ENCODE measurements at places on chromosomes 16 and 17.
A peak's percentile ranks its signal among the peaks of the same experiment; 100 is the strongest.

DNA sequence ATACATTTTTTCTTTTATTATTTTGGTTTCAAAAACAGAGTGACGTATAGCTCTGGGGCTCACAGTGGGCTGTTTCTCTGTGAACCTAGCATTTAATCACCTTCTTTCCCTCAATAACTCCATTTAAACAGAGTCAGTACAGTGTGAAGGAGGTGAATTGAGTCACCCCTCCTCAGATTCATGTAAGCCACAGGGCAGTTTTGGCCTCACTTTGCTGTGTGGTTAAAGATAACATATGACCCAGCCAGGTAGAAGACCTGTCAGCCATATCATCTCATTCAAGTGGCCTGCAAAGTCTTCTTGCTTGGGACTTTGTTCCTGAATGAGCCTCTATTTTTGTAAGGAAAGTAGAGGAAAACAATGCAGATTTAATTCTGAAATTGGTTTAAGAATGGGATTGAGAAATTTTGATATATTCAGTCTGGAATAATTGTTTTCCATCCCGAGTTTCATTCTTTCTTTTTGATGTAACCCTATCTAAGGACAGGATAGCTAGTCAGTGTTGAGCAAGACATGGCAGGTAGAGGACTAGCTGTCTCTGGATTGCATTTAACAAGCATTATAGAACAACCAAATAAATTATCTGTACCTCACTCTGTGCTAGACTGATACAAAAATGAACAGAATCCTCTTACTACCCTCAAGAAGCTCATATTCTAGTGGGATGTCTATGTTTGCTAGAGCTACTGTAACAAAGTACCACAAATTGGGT, 13.1 kb downstream of the MAP2K6 start:
- no peak overlapping the region for H3K4me3 ChIP-seq
- peaks cover 44% of the 10 kb centered on the region for H3K4me1 ChIP-seq
- no peaks in the 10 kb centered on the region for H3K27me3 ChIP-seq
- DNase-seq = no peak
- peaks cover 12% of the 10 kb centered on the region for H3K36me3 ChIP-seq

DNA sequence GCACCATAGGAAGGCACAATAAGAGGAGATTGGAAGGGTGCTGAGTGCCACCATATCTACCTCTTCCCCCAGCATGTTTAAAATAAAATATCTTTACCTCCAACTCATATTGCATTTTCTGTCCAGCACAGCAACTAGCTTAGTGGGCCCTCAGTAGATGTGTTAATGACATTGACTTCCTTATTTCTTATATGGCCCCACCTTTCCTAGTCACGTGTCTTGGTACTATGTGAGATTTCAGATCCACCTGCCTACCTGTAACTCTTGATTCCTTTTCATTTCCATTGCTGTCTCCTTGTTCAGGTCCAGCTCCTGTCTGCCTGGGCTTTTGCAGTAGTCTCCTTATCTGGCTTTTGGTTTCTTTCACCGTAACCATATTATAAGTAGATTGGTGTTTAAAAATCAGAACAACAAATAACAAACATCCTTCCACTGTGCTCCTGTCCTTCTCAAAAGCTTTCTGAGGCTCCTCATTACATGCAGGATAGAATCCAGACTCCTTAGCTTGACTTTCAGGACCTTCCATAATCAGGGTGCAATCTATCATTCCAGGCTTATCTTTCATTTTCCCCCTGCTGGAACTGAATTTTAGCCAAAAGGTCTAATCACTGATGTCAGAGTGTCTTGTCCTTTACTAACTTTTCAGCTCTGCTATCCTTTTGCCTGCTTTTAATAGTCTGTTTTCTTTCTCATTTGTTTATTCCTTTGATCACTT, 71.3 kb downstream of the FTO start:
- peaks cover 5% of the 10 kb centered on the region for H3K4me1 ChIP-seq
- DNase-seq = no peak
- no peaks in the 10 kb centered on the region for H3K27me3 ChIP-seq
- H3K36me3 ChIP-seq = no peaks in the 10 kb centered on the region
- no peak overlapping the region for H3K27ac ChIP-seq
- H3K4me3 ChIP-seq = no peak overlapping the region

DNA sequence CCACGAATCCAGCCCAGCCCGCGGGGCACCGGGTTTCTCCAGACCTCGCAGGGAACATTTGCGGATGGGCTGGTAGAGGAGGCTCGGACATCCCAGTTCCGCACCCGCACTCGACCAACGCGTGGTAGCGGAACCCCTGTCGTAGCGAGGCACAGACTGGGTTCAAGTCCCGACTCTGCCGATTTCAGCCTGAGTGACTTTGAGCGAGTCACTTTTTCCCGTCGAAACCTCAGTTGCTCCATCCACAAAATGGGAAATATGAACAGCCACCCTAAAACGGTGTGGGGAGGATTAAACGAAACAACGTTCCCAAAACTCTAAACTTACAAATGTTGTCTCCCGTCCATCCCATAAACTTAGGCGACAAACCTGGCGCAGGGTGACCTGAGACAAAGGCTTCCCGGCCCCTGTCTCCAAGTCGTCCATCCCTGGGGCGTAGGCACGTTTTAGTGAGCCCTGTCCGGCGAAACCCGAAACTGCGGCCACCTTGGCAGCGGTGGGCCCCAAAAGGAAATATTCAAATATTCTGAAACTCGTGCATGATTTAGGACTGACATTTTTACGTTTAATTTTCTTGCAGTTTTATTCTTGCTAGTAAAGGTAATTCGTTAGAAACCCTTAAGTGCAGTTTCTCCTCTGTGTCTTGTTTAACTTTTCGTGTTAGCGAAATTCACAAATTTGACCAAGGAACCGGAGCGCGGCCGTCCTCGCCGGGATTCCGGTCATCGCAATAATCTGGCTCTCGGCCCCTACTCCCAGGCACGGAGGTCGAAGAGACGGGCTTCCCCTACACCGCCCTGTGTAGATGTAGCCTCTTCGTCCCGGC, 1.9 kb upstream of the MLLT6 start:
- H3K4me3 ChIP-seq = peak overlapping the region; percentile 93
- H3K27me3 ChIP-seq = peaks cover 5% of the 10 kb centered on the region
- peaks cover 46% of the 10 kb centered on the region for H3K4me1 ChIP-seq
- H3K36me3 ChIP-seq = peaks cover 21% of the 10 kb centered on the region
- DNase-seq = peak; percentile 50

DNA sequence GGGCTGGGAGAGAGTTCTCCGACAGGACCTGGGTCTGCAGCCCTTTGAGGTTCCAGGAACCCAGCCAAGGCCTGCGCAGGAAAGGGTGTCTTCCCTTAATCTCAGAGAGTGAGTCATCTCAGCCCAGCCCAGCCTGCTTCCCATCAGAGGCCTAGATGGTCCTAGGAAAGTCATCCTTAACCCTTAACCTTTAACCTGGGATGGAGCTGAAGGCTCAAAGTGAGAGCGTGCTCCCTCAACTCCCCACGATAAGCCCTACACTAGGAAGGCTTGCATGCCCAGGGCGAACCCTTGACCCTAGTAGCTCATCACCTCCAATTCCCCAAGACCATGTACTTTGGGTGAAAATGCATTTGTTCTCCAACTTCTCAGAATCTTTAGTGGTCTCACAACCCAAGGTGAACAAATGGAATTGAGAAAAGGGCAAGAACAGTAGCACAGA, 4.8 kb upstream of the ATXN7L3 start:
- no peak overlapping the region for H3K4me3 ChIP-seq
- no peak for DNase-seq
- H3K27ac ChIP-seq = no peak overlapping the region
- H3K4me1 ChIP-seq = peaks cover 46% of the 10 kb centered on the region
- no peaks in the 10 kb centered on the region for H3K27me3 ChIP-seq

GRCh38 chr17:56009795-56010651, 143.3 kb upstream of the ANKFN1 start:
- no peaks in the 10 kb centered on the region for H3K36me3 ChIP-seq
- DNase-seq = no peak
- no peak overlapping the region for H3K4me3 ChIP-seq
- no peak overlapping the region for H3K27ac ChIP-seq

GRCh38 chr17:27634776-27635175, 3.8 kb downstream of the LGALS9 start:
- no peaks in the 10 kb centered on the region for H3K27me3 ChIP-seq
- peaks cover 53% of the 10 kb centered on the region for H3K4me1 ChIP-seq
- no peak overlapping the region for H3K4me3 ChIP-seq
- peaks cover 32% of the 10 kb centered on the region for H3K36me3 ChIP-seq
- no peak for DNase-seq

DNA sequence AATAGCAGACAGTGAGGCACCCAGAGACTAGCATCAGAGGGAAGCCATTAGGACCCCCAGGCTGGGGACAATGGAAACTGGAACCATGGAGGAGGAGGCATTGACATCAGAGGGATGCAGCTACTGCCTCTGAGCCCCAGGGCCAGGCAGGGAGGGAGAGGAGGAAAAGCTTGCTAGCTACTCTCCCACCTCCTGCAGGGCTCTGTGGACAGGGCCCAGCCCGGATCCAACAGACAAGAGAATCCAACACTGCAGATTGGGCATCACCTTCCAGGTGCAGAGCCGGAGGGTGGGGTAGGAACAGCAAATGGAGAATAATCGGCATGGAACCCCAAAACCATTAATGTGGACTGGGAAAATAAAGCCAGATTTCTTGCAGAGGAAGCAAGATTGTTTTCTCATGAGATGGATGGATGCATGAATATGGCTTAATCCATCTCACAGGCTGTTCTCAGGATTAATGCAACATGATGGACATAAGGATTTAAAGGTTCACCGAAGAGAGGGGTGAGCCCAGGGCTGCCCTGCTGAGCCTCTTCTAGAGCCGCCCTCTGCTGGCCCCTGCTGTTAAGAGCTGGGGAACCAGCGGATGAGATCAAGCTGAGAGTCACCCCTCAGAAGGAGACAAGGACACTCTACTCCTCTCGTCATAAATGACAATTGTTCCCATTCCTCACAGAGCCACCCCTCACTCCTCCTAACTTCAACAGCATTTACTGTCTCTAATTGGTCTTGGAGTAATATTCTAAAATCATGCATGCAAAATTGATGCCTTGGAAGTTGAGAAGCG, 48.8 kb downstream of the DNAH3 start:
- no peaks in the 10 kb centered on the region for H3K36me3 ChIP-seq
- H3K4me3 ChIP-seq = no peak overlapping the region
- DNase-seq = peak; percentile 24
- H3K4me1 ChIP-seq = no peaks in the 10 kb centered on the region

DNA sequence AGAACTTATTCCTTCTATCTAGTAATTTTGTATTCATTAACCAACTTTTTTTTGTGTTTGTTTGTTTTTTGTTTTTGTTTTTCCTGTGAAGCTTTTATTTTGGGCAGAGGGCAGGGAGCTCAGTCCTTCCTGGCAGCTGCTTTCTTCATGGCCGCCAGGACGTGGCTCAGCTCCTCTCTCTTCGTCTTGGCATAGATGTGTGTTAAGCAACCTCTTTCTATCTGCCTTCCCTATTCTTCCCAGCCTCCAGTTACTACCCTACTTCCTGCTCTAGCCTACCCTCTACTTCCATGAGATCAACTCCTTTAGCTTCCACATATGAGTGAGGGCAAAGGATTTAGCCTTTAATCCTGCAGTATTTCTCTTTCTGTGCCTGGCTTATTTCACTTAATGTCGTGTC, 8.2 kb upstream of the BRD7 start:
- H3K4me3 ChIP-seq = no peak overlapping the region
- no peaks in the 10 kb centered on the region for H3K36me3 ChIP-seq

GRCh38 chr17:44536090-44536953, 21.0 kb upstream of the FZD2 start:
- peaks cover 32% of the 10 kb centered on the region for H3K27me3 ChIP-seq
- H3K27ac ChIP-seq = no peak overlapping the region
- DNase-seq = no peak
- no peak overlapping the region for H3K4me3 ChIP-seq
- peaks cover 5% of the 10 kb centered on the region for H3K4me1 ChIP-seq
- no peaks in the 10 kb centered on the region for H3K36me3 ChIP-seq

DNA sequence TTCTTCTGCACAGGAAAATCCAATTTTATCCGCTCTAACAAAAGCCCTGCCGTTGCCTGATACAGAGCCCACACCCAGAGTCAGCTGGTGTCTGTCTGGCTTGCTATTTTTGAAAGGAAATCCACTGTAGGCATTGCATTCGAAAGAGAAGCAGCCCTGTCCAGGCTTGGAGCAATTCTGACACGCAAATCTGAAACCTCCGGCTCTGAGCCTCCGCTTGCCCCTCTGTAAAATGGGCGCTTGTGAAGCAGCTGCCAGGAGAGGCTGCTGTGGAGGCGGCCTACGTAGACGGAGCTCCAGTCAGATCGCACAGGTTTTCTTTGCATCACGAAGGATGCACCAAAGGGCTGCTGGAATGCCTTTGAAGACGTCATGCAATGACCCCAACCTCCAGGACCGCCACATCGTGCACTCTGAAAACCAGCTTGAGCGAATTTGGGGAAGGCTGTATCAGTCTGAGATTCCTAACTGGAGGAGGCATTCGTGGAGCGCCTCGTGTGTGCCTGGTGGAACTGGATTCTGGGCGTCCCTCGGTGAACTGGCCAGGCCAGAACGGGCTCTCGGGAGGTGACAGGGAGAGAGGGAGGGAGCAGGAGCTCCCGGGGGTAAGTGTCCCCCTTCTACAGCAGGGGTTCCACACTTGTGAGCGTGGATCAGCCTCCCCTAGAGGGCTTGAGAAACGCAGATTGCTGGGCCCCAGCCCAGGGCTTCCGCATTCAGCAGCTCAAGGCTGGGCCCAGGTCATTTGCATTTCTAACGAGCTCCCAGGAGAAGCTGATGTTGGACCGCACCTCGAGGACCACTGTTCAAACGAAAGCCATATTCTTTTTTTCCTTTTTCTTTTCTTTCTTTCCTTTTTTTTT, 215.5 kb downstream of the MRTFB start:
- peaks cover 5% of the 10 kb centered on the region for H3K36me3 ChIP-seq
- peaks cover 27% of the 10 kb centered on the region for H3K27me3 ChIP-seq
- peak; percentile 47 for DNase-seq
- H3K27ac ChIP-seq = peak overlapping the region; percentile 91
- peaks cover 23% of the 10 kb centered on the region for H3K4me1 ChIP-seq
- H3K4me3 ChIP-seq = peak overlapping the region; percentile 90

DNA sequence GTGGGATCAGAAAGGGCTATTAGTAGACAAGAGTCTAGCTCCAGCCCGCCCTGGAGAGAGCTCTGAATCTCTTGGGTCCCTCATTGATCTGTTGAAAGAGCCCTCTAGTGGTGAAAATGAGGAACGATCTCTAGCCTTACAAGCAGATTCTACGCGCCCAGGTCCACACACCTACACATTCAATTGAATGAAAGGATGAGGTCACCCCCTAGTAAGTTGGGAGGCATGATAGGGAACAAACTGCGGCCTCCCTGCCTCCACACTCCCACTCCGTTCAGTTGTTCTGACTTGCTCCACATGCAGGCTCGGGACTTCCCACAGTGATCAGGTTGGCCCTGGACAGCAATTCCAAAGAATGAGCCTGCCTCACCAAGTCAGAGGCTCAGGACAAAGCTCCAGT, 2.9 kb upstream of the CACNG3 start:
- H3K4me3 ChIP-seq = no peak overlapping the region
- H3K4me1 ChIP-seq = peaks cover 2% of the 10 kb centered on the region
- no peak overlapping the region for H3K27ac ChIP-seq

GRCh38 chr17:51734462-51734861, 424.1 kb downstream of the CA10 start:
- H3K4me1 ChIP-seq = no peaks in the 10 kb centered on the region
- peaks cover 9% of the 10 kb centered on the region for H3K27me3 ChIP-seq

- peaks cover 58% of the 10 kb centered on the region for H3K27me3 ChIP-seq
- H3K27ac ChIP-seq = no peak overlapping the region
- DNase-seq = no peak
- H3K4me1 ChIP-seq = peaks cover 8% of the 10 kb centered on the region
- no peak overlapping the region for H3K4me3 ChIP-seq
Observed at GRCh38 chr17:50765454-50766221, 1.7 kb downstream of the ANKRD40CL start.

Measured in activated naive CD4-positive, alpha-beta T cell treated with anti-CD3 and anti-CD28 coated beads, Interleukin-2, amount 10 ng/mL, durations not matched to agents 7 days and 5 days (primary cell).